ENCODE measurements at places on chromosomes 6 and 20.

- no peak for DNase-seq
Measured at GRCh38 chr6:52522151-52522626, 54.7 kb downstream of the TRAM2 start.

- no peak for DNase-seq
Measured at GRCh38 chr20:1856424-1856823, 38.8 kb upstream of the SIRPA start.

DNA sequence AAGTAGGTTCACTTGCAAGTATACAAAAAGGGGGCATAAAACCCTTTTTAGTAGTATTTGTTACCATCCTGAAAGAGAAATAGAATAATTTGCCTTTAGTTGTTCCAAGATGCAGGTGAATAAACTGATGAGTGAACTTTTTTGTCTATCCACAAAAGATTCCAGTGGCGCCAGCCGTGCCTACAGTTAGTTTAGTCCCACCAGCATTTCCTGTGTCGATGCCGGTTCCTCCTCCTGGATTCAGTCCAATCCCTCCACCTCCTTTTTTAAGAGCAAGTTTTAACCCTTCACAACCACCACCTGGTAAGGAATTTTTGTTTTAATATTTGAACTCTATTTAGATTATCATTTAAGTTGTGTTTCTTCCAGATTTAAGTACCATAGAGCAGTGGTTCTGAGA, 90.9 kb downstream of the SCAF8 start:
- DNase-seq = no peak

DNA sequence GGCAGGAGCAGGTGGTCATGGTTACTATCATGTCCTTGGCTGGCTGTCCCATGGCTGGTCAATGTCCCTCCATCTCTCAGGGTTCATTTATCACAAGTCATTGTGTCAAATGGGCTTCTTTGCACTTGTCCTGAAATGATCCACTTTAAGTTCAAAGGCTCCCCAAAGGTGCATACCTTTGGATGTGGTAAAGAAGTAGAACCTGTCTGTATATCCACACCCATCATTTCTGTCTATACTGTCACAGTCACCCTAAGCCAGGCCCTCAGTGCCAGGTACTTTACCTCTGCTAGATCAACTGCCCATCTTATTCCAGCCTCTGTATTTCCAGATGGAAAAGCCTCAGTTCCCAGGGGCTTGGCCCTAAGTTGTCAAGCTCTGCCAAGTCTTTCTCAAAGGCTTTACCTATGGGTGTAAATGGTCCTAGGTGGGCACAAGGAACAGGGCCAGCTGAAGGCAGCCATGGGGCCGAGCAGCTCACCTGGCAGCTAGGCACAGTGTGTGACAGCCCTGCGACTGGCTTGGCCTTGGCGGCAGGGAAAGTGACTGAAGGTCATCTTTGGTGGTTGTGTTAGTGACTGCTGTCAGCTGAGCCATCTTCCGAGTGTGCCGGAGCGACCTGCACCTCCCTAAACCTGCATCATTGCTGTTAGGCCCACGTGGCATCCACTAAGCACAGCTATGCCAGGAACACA, 198.4 kb downstream of the SYNDIG1 start:
- DNase-seq = no peak

DNA sequence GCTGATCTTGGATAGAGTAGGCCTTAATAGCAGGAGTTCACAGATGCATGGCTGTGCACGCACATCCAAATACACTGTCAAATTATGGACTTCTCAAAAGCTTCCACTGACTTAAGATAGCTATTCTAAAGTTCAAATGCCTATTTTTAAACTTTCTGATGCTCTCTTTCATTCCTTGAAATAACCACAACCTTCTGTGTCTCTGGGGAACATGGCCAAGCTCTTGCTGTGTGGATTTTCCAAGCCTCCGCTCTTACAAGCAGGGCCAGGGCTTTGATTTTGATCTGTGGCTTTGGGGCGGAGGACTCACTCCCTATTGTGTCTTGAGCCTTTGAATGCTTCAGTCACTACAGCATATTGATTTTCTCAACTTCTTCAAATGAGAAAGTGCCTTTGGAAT, 35.7 kb upstream of the SNRPB2 start:
- DNase-seq = no peak

DNA sequence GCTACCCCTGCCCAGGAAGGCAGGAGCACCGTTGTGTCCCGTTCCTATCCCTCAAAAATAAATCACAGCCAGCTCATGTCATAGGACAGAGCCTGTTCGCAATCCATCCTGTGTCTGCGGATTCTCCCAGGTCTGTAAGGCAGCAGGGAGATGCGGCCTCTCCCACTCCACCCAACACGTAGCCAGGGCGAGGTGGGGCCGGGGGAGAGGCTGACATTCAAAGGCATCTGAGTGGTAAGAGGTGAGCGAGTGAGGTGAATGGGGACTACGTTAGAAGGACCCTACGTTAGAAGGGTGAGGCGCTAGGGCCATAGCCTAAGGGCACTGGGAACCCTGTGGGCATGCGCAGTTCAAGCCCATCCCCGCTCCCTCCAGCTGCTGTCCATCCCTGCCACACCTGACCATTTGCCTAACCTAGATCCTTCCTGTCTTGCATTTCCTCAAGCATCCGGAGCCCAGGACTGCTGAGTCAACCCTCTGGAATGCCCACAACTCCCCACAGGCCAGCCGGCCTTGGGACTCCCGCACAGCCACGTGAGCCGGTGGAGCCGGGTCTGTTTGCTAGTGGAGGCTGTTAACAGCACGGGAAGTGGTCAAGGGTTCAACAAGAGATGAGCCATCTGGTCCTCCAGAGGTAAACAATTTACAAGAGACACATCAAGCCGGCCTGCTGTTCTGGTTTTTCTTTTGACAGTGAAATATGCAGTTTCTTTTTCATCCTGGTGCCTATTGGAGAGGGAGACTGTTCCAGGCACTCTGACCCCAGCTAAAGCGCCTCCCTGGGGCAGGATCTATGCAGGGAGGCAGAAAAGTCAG, 45.9 kb downstream of the RIPOR3 start:
- no peak for DNase-seq

GRCh38 chr20:433300-433975, 25.3 kb downstream of the RBCK1 start:
- peak; percentile 72 for DNase-seq

GRCh38 chr6:4916954-4917561, 86.8 kb downstream of the RPP40 start:
- no peak for DNase-seq

DNA sequence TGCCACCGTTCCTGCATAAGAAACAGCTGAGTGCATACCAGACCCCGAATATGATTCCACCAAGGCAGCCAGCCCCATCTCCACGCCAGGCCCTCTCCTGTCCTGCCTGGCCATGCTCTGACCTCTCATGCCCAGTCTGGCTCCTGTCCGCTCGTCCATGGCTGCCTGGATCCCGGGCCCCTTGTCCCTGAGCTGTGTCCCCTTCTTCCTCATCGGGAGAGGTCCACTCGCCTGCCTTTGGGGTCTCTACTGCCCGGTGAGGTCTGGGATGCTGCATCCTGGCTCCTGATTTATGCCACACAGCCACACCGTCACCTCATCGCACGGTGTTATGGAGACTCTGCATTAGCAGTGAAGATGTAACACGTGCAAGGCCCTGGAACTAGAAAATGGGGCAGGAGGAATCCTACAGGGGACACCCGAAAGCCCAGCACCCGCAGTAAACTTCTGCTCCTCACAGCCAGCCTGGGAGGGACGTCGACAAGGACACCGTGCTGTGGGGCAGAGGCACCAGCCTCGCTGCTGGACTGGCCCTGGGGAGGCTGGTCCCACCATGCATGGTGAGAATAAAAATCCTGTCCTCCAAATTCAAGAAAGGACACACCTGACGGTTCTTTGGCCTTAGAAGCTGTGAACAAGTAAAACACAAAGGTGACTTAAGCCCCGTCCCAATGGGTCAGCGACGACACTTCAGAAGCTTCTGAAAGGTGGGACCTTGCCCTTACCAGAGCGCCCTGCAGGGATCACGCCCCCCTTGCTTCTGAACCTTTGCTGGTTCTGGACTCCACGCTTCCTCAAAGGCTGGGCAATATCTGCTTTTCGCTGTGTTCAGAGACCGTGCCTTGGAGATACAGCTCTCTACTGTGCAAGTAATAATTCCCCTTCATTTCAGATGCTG, 103.0 kb downstream of the DLL1 start:
- DNase-seq = no peak

- no peak for DNase-seq
Measured at GRCh38 chr20:1005452-1006027, 3.4 kb upstream of the RSPO4 start.

DNA sequence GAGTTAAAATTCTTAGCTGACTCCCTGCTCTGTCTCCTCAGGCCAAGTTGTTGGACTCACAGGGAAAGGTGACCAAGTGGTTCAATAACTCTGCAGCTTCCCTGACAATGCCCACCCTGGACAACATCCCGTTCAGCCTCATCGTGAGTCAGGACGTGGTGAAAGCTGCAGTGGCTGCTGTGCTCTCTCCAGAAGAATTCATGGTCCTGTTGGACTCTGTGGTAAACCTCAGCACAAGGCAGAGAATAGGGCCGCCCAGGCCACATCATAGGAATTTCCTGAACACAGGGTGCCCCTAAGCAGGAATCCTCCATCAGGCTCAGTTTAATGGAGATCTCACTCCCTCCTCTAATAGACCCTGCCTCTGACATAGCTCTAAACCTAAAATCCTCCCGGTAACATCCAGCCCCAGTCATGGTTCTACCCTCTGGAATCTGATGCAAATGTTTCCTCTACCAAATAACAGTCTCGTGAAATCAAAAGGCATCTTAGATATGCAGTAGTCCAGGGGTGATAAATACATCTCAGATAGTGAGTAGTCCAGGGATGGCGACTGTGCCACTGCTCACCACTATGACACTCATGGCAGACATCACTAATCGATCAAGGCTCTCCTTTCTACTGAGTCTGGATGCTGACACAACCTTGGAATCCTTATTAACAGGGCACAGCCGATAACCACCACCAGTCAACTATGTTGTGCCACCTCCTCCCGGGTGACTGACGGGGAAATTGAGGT, 18.3 kb downstream of the BPIFB1 start:
- no peak for DNase-seq

GRCh38 chr20:36199345-36200257, 36.7 kb upstream of the AAR2 start:
- peak; percentile 74 for DNase-seq

DNA sequence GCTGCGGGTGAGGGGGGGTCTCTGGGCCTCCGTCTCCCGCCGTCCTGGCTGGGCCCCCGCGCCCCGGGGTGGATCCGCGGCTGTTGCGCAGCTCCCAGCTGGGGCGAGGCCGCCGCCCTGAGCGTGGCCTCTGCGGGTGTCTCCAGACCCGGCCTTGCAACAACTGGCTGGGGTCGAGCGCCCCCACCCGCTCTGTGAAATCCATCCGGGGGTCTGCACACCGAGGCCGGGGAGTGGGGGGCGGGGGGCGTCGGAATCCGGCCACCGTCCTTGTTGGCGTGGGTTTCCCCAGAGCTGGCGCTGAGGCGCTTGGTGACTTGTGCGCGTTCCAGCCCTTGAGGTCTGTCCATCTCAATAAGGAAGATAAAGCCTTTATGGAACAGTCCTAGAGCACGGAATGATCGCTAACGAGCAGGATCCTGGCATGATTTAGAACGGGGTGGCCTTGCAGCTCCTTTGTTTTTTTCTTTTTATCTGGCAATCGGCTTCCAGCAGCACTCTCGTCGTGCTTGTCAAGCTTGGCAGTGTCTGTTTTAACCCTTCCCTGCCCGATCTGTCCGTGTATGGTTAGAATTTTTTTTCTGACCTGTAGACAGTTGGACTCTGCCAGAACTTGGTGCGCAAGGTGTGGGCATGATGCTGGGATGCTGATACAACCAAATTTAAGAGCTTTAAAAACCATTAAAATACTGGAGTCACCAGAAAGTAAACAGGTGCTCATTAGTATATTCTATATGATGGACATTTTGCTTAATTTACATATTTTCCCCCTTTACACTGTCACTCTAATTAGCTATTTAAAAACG, 675 bp downstream of the DSTN start:
- DNase-seq = peak; percentile 19

DNA sequence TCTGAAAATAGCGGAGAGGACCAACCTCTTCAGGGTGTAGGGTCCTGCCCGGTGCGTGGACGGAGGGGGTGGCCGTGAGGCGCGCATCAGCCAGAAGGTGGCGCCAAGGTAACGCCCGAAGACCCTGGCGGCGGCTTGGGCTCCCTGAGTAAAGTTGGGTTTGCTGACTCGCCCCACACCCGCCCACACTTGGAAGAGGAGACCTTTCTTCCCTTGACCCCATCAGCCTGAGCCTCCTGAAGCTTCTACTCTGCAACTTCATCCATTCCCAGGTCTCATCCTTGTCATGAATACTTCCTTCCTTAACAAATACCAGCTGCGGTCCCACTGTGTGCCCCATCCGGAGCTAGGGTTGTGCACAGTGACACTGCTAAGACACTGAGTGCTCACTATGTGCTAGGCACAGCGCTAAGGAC, 14.6 kb downstream of the CD40 start:
- peak; percentile 23 for DNase-seq

- peak; percentile 12 for DNase-seq
Measured at GRCh38 chr6:159761129-159761872, 544 bp upstream of the ACAT2 start.

DNA sequence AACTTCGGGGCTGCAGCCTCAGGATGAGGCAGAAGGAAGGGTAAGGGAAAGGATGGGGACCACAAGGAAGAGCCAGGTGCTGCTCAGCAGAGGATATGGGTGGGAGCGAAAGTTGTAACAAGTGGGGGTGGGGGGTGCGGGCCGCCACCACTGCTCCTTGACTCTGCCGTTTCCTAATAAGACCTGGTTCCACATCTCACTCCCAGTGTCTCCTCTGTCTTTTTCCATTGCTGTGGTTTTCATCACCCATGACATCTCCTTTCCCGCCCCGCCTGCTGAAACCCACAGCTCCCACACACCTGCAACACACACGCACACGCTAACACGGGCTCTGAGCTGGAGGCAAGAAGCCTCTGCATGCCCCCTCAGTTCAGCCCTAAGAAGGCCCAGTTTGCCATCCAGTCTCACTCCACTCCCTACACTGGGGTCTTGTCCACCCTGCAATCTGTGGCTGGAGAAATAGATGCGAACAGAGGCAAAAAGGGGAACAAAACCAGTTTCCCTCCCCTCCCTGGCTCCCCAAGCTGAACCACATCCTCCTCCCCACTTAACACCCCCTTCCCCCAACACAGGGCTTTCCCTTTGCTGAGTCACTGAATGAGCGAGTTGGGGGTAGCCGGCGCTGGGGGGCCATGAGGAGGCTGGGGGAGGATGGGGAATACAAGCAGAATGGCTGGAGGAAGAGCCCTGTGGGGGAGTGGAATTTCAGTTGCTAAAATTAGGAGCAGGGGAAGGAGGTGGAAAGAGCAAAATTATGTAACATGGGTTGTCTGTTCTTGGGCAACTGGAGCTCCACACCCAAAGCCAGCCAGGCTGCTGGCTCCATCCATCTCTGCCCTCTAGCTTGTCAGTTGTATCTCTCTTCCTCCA, 11.5 kb downstream of the NFKBIL1 start:
- peak; percentile 64 for DNase-seq

- no peak for DNase-seq
Measured at GRCh38 chr6:9250852-9251251, 815.5 kb upstream of the SLC35B3 start.
